ENCODE measurements at places on chromosomes 6 and 20.

DNA sequence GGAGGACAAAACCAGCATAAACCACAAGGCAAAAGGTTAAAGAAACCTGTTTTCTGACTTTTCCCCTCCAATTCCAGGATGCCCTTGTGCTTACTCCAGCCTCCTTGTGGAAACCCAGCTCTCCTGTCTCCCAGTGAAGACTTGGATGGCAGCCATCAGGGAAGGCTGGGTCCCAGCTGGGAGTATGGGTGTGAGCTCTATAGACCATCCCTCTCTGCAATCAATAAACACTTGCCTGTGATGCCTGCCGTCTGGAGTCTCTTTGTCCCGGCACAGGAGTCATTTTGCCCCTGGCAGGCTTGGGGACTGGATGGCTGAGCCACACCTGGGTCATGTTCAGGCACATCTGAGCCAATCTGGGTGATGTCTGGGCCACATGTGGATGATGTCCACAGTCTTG lies 26.6 kb downstream of the BPIFB1 start:
- DNase-seq = no peak

GRCh38 chr6:82995066-82995465 lies 70.6 kb downstream of the UBE3D start:
- no peak for DNase-seq

DNA sequence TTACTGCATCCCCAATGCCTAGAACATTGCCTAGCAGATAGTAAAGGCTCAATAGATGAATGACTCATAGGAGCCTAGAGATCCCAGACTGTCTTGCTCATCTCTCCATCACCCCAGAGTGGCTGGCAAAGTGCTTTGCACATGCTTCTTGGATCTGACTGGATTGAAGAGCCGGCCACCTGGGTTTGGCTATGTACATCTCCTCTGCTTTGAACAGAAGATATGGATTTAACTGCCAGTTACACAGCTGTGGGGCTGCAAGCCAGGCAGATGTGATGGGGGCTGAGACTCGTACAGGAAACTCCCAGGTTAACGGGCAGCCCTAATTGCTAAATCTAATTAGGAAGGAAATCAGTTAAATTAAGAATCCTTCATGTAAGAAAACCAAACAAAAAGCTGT lies 28.6 kb downstream of the MYLIP start:
- DNase-seq = peak; percentile 33

- no peak for DNase-seq
Measured at GRCh38 chr6:112017169-112017568, 36.7 kb upstream of the CCN6 start.

- DNase-seq = no peak
Measured at GRCh38 chr6:135971351-135971750, 119.8 kb downstream of the PDE7B start.

GRCh38 chr6:148866657-148867268 lies 119.9 kb downstream of the UST start:
- DNase-seq = no peak

DNA sequence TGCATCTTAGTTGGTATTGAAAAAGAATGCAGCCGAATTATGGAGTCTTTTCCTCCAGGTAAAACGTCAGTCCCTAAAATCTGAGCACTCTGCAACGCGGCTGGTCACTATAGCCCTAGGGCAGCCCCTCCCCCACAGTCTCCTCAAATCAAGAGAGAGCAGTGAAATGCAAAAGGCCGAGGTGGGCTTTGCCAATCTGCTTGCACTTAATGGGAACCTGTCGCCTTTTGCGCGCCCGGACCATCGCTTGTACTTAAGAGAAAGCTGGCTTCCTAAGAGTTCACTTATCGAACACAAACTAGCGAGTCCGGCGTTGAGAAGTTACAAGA lies 447 bp downstream of the MCM3 start:
- peak; percentile 22 for DNase-seq

- no peak for DNase-seq
Measured at GRCh38 chr6:21019614-21020013, 485.4 kb downstream of the CDKAL1 start.

GRCh38 chr6:138726066-138726756 lies 47.4 kb upstream of the CCDC28A start:
- DNase-seq = no peak

- DNase-seq = no peak
Measured at GRCh38 chr20:3714092-3714491, 1.7 kb upstream of the SIGLEC1 start.

- DNase-seq = no peak
Measured at GRCh38 chr6:166664135-166664534, 37.1 kb upstream of the RPS6KA2 start.

- peak; percentile 39 for DNase-seq
Measured at GRCh38 chr6:150900049-150900448, 34.5 kb downstream of the MTHFD1L start.

DNA sequence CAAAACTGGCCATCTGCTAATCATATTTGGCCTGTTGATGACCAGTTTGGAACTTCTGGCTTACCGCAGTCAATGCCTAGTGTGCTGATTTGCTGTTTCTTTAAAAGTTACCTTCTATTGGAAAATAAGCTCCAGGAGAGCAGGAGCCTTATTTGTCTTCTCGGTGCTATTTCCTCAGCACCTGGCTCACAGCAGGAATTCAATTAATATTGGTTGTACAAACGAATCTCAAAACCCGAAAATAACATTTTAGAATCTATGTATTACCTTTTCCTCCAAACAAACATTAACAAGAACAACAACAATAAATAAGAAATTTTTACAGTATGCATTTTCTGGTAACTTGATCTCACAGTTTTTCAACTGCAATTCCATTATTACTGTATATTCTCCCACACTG lies 1080.7 kb upstream of the MAP3K7 start:
- DNase-seq = no peak

- DNase-seq = no peak
Measured at GRCh38 chr6:148218542-148219258, 123.9 kb upstream of the SASH1 start.

GRCh38 chr6:150846641-150847040 lies 18.9 kb upstream of the MTHFD1L start:
- no peak for DNase-seq

DNA sequence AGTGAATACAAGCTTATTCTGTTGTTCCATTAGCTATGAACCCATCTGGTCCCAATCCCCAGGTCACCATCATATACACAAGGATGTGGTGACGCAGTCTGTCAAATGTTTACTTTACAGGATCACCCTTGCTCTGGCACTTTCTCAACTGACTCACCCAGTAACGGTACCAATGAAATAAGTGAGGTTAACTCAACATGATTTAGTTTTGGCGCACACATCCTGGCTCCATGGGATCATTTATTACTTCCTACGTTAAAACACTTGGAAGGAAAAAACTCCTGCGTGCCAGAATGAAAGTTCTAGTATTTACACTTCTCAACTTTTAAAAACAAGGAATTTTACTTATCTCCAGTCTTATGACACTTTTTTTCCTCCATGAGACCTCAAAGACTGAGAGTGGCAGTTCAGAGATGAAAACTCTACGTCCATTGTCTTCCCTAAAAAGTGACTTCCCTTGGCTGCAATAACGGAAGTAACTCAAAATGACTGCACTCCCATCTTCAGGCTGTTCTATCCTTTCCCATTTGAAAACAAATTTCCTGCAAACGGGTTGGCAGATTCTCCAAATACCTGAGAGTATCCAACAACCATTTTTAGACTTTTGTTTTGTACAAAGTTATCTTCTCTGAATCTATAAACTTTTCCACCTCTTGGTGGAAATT lies 15.9 kb downstream of the AGPAT4 start:
- DNase-seq = no peak

DNA sequence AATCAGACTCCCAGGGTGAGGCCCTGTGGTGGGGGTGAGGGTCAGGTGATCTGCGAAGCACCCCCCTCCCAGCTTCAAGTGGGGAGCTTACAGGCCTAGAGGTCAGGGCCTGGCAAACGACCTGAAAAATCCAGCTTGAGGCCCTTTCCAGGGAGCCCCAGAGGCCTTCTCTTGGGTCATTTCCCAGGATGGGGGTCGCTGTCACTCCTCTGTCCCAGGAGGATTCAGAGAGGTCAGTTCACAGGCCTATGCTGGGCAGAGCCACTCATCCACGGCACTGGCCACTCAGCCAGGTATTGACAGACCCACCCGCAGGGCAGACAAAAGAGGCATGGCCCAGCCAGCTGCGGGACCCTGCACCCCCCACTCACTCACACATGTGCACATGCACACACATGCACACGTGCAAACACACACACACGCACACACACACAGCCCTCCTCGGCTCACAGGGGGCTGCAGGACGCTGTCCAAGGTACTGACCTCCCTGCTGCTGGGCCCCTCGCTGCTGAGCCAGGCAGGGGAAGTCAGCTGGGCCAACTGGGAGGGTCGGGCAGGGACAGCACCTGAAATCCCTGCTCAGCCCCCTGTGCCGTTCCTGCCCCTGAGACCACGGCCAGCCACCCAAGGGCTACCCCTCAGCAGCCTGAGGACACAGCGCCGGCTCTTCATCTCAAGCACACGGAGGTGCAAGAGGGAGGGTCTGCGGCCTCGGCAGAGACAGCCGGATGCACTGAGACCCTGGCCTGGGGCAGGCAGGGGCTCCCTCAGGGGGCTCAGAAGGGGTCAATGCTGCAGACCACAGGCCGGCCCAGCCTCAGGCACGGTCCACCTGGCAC lies 113.8 kb downstream of the TAF4 start:
- peak; percentile 58 for DNase-seq

GRCh38 chr6:96575359-96575758 lies 12.4 kb downstream of the FHL5 start:
- no peak for DNase-seq

DNA sequence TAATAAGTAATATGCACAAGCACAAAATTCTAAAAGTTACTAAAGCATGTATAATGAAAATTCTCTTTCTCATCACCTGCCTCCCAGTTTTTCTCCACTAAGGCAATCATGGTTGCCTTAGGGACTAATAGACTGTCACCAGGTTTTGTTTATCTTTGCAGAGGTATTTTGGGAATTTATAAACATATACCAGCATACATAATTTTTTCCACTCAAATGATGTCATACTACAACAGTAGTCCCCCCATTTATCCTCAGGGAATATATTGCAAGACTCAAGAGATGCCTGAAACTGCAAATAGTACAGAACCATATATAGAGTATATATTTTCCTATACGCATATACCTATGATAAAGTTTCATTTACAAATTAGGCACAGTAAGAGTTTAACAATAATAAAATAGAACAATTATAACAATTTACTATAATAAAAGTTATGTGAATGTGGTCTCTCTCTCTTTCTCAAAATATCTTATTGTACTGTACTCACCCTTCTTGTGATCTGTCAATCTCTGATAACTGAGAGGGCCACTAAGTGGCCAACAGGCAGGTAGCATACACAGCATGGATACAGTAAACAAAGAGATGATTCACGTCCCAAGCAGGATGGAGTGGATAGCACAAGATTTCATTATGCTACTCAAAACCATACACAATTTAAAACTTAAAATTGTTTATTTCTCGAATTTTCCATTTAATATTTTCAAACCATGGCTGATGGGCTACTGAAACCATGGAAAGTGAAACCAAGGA lies 19.7 kb downstream of the RBL1 start:
- DNase-seq = no peak

DNA sequence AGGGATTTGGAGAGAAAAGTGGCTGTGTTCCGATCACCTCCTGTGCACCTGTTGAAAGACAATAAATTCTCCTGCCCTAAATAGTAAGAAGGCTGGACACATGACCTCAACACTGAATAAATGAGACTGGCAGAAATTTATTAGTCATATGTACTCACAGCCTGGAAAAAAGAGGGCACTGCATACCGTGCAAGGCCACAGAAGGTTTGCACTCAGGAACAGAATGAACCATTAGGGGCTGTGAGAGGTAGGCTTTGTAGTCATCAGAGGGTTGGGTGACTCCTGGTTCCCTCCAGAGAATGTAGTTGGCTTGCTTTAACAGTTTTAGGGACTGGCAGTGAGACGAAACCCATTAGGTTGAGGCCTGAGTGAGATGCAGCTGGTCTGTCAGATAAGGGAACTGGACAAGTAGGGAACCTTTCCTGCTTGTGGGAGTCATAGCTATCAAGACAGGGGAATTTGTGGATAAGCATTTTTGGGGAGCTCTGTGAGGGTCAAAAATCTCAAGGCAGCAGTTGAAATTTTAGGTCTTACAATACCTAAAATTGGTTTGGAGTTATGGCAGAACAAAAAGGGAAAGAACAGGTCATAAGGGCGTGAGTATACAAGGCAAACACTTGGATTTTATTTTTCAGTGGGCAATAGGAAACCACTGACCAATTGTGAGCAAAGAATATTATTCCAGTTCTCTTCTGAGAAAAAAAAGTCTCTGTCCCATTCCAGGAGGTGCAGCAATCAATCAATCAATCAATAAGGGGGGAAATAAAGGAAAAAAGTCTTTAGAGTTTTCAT lies 67.9 kb upstream of the BTN3A2 start:
- DNase-seq = peak; percentile 72

DNA sequence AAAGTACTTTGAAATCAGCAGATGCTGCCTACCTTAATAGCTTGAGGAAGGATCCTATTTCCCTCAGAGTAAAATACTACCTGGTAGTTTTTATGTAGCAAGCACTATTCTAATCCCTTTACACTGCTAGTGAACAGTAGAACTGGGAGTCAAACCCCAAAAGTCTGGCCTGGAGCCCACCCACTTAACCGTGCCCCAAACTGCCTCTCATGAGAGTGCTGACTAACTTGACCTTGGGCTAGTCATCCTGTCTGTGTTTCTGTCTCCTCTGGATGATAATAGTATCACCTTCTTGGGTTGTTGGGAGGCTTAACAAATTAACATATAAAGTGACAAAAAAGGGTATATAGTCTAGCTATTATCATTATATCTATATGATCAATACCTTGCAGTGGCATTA lies 140.5 kb downstream of the RCAN2 start:
- no peak for DNase-seq

DNA sequence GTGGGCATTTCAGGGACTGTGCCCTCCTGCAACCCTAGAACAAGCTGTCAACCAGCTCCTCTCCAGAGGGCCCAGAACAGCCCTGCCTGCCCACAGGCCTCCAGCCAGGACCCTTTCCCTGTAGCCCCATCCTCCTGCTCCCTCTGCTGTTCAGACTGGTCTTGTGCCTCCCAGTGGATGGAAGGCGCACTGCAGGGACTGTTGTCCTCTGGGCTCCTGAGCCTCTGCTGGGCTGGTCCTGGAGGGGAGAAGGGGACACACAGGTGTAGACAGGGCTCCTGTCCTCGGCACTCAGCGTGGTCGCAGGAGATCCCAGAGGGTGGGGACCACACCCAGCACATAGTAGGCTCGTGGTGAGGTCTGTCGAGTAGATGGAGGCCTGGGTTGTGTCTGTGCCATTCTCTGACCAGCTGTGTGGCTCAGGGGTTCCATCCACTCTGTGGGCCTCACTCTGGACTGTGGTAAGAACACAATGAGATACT lies 11.5 kb downstream of the ITPR3 start:
- DNase-seq = peak; percentile 76

- DNase-seq = no peak
Measured at GRCh38 chr6:89268776-89269175, 46.3 kb downstream of the GABRR2 start.

GRCh38 chr6:151614630-151615029 lies 120.8 kb downstream of the CCDC170 start:
- DNase-seq = no peak
